ENCODE measurements at places on chromosomes 4 and X.
A peak's percentile ranks its signal among the peaks of the same experiment; 100 is the strongest.

GRCh38 chr4:7772711-7773385 lies 166.8 kb downstream of the AFAP1 start:
- no peak for DNase-seq

DNA sequence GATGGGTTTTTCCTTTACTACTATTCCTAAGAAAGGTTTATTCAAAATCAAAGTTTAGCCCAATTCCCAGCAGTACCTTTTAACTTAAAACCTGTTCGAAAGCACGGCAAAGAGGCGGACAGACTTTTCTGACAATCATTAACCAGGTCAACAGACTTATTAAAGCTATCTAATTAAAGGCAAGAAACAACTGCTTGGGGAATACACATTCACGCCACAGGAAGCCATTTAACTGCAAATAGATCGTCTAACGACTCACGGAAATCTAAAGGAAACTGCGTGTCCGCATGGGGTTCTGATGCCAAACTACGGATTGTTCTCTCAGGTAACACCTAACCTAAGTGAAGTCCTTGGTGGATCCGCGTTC lies 663 bp upstream of the USP53 start:
- no peak for DNase-seq

- DNase-seq, result peak; percentile 23
These were observed 672.2 kb upstream of the AMOT start for GRCh38 chrX:113512700-113513395.

DNA sequence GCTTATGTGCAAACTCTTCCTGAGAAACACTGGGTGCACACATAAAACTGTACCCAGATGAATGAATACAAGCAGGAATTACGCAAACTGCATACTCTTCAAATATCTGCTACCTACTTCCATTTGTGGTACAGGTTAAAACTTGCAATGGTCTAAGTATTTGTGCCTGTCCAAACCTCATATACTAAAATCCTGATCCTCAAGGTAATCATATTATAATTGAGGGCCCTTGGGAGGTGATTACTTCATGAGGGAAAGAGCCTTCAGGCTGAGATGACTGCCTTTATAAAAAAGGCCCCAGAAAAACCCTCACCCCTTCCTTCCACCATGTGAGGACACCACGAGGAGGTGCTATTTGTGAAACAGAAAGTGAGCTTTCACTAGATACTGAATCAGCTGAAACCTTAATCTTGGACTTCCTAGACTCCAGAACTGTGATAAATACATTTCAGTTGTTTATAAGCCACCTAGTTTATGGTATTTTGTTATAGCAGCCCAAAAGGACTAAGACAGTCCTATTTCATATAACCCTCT lies 1977.2 kb downstream of the PCDH7 start:
- no peak for DNase-seq

DNA sequence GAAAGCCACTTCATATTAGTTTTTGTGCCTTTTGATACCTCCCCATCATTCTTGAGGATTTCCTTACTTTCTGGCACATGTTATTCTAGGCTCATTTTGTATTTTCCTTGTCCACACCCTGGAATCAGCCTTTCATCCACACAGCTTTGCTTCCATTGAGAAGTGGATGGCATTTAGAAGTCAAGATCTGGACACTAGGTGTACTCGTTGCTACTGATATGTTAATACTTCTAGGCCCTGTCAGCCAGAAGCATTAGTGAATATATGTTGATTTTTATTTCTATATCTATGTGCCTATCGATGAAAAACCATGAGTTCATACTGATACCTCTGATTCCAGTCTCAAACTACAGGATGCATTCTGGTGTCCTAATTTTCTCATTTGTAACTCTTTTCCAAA lies 73.2 kb downstream of the ARHGAP24 start:
- no peak for DNase-seq

- DNase-seq, result no peak
These were observed 78.8 kb downstream of the DMD start for GRCh38 chrX:33132569-33132968.

DNA sequence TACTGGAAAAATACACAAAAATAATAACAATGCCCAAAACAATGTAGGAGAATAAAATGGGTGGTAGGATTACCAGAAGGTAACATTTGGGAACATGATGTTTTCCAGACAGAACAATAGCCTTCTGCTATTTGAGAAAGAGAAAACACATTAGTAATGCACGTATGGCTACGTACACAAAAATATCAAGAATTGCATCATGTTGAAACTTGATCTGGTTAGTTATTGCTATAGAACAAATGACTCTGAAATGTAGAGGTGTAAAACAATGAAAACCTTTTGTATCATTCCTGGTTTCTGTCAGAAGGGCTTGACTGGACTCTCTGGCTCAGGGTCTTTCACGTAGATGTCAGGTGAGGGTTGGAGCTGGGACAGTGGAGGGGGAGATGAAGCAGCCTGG lies 1040.0 kb downstream of the FAT4 start:
- DNase-seq, result no peak

GRCh38 chrX:154097003-154097588 lies 421 bp downstream of the MECP2 start:
- DNase-seq, result no peak

DNA sequence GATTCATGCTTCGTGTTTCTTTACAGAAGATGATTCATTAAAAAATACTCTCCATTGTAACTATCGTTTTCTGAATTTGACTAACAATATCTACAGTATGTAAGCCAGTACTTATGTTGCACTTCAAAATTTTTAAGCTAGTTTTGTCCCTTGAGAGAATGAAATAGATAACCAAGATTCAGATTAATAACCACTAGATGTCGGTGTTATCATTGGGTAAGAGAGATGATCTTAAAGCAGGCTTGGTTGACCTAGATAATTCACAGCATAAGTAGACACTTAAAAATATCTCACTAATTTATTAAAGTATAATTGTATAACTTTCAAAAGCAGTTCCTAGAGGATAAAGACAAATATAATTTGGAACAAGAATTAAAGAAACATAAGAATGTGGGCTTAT lies 430.9 kb downstream of the C4orf33 start:
- no peak for DNase-seq

DNA sequence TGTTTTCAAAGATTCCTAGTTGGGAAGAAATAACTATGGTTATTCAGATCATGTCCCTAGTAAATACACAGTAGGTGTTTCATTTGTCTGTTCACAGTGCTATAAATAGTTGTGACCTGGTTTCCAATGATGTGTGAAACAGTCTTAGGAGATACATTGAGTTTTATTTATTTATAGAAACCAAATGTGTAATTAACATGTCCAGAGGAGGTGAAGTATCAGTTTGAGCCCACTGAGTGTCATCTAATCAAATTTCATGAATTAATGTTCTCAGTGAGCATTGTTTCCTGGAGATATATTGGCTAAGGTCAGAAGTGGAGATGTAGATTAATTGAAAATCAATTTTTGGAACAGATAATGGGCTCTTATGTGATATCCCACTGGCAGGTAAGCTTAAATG lies 996.3 kb downstream of the FSTL5 start:
- DNase-seq, result no peak

DNA sequence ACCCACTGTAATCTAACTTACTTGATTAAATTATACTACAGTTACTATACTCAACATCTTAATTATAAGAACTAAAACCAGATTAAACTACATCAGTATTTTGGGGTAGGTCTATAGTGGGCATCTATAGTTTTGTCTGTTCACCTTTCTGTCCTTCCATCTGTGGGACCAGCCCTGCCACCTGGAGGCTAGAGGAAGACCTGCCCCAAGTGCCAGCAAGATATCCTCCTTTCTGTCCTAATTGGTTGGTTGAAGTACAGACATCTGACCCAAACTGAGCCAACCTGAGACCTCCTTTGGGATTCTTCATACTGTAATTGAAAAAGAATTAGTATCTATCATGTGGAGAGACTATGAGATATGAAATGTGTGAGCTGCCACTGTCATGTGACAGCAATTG lies 172.2 kb upstream of the TLL1 start:
- no peak for DNase-seq

- no peak for DNase-seq
These were observed 55.6 kb upstream of the SLC39A8 start for GRCh38 chr4:102400898-102401297.

DNA sequence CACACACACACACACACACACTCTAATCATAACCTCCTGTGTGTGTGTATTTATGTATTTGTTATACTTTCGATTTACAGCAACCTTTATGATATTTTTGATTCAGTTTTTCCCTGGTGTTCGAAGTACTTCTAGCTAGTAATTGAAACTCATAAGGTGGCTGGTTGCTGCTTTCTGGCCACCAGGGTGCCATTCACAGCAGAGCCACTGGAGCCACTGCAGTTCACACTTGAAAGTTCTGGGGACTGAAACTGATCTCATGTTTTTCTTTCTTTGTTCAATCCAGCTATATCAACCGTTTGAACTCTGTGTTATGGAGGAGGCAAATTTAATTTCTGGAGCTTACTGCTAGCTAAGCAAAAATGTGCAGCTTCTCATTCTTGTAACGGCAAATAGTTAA lies 419.4 kb downstream of the ADGRL3 start:
- no peak for DNase-seq

GRCh38 chr4:4780729-4781244 lies 78.7 kb upstream of the MSX1 start:
- DNase-seq, result peak; percentile 44

- no peak for DNase-seq
These were observed 99.9 kb upstream of the ADRA2C start for GRCh38 chr4:3666263-3666662.

GRCh38 chrX:3066555-3066954 lies 25.3 kb downstream of the ARSF start:
- DNase-seq, result no peak

GRCh38 chr4:11954093-11954492 lies 525.4 kb upstream of the HS3ST1 start:
- DNase-seq, result no peak

- no peak for DNase-seq
These were observed 87.2 kb upstream of the MCF2 start for GRCh38 chrX:139795196-139795595.

DNA sequence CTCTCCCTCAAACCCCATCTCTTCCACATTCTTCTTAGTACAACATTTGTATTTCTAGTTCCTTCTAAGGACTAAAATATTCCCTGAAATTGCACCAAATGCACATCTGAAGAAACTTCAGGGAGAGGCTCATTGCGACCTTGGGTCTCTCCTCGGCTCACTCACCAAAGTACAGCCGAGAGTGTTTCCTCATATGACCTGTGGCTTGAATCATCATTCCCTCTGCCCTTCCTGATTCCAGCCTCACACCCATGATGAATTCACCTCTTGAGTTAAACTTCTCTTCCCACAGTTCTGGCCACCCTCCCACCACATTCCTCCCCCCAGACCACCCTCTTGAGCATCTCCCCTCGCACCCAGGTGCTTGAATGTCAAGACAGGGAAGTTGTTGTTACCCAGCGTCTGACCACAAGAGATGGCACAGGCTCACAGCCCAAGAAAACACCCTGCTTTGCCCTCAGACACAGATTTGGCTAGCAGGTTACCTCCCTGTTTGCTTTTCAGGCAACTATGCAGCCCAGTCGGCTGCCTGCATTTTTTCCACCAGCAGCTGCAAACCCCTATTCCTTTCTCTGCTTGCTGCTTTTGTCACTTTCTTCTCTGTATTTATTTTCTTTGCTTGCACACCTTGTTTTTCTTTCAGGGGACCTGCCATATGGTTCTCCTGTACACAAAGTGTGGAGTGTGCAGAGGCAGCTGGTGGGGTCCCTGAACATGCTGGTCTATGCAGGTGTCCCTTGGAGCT lies 214.8 kb downstream of the SPATA18 start:
- no peak for DNase-seq

DNA sequence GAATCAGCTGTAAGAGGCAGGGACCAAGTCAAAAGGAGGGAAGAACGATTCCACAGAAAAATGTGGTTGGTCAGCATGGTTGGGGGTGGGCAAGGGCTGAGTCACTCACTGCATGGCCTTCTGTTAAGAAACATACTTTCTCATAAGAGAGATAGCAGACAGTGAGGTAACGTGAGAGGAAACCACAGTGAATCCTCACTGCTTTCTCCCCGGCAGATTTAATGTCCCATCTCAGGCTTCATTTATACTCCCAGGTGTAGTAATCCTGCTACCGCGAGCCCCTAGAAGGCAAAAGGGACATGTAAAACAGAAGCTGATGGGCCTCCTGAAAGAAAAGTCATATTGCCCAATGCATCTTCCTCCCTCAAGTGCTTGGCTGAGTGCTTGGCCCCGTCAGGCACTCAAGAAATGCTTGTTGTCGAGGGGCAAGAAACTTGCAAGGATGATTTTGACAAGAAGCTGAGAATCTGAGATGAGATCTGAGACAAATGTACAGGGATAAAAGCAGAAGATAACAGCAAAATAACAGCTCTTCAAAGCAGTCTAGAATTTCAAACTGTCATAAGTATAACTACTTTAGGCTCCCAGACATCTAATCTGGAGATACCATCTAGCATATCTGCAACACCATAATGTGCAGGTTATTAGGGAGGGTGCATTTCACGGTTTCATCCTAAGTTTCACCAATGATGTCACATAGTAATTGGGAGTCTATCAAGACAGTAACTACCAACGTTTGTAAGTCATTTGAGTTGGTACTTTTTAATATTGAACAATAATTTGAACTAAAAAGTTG lies 40.2 kb downstream of the SH3KBP1 start:
- peak; percentile 61 for DNase-seq

GRCh38 chr4:76301775-76302162 lies 4.8 kb upstream of the STBD1 start:
- DNase-seq, result no peak

GRCh38 chrX:154649503-154650220 lies 3.7 kb downstream of the CTAG2 start:
- no peak for DNase-seq

- no peak for DNase-seq
These were observed 15.1 kb downstream of the SMS start for GRCh38 chrX:21955403-21956189.

DNA sequence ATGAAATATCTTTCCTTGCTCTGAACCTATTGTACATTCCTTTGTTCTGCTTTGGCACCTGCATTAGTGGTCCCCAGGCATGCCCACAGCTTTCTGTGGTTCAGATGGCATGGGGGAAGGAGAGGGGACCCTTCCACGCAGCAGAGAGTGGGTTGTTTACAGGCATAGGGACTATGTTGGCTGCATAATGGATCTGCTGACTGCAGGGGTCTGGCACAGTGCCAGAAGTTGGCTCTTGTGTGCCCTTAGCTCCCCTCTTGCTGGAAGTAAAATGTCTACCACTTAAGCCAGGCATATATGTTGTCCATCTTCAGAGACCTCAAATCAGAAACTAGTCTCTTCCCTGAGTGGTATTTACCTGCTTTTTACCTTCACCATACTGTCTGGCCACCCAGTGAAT lies 651.9 kb upstream of the PCDH7 start:
- DNase-seq, result no peak

DNA sequence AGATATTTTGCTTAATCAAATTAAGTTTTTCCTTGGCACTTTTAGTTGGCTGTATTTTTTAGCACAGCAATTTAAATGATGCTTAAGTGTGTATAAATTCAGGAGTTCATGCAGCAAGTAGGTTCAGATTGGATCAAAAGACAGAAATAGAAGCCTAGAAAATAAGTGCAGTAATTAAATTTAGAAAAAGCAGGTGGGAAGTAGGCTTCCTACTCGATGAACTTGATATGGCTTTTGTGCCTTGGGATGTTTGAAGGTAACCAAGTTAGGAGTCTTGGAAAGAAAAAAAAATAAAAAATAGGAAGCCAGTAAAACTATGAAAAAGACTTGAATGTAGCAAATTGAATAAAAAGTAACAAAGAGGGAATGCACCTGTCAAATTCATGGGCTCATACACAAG lies 372.3 kb downstream of the SPOCK3 start:
- no peak for DNase-seq
